Stimulated activated CD4-positive, alpha-beta T cell treated with anti-CD3 and anti-CD28 coated beads, Interleukin-1b, Interleukin-23, amount 100 ng/mL, for 48 hours (primary cell): ENCODE measurements at places on chromosomes 3 and 15.

DNA sequence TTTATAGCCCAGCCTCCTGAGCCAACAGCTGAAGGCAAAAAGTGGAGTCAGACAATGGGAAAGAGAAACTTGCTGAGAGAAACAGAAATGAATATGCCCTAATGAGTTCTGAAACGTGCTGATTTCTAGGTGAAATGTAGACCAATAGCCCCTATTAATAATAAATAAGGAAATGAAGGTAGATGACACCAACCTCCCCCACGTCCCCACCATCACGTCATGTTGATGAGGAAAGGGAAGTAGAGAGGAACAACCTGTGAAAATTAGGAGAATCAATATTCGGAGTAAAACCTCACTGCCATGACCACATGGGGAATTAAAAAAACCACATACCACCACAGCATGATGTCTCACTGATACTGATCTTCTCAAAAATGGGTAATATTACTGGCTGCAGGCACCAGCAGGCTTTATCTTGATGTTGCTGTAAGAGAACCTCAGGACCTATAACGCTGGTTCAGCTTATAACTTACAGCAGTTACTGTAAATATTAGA, 64.0 kb downstream of the KAT2B start:
- DNase-seq, result peak; percentile 29

DNA sequence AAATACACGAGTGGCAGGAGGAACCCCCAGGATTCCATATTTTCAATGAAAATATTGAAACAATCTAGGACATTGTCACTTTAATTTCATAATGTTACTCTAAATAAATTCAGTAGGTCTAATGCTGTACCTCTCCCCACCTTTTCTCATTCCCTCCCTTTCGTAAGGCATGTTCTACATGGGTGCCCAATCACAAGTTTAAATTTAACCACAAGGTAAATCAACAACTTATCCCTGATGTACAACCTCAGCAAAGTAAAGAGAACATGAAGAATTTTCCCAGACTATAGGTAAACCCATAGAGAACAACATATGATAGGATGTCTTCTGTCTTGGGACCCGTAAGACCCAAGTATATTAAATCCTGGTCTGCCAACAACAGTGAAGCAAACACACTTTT, 53.2 kb upstream of the MITF start:
- no peak for DNase-seq

DNA sequence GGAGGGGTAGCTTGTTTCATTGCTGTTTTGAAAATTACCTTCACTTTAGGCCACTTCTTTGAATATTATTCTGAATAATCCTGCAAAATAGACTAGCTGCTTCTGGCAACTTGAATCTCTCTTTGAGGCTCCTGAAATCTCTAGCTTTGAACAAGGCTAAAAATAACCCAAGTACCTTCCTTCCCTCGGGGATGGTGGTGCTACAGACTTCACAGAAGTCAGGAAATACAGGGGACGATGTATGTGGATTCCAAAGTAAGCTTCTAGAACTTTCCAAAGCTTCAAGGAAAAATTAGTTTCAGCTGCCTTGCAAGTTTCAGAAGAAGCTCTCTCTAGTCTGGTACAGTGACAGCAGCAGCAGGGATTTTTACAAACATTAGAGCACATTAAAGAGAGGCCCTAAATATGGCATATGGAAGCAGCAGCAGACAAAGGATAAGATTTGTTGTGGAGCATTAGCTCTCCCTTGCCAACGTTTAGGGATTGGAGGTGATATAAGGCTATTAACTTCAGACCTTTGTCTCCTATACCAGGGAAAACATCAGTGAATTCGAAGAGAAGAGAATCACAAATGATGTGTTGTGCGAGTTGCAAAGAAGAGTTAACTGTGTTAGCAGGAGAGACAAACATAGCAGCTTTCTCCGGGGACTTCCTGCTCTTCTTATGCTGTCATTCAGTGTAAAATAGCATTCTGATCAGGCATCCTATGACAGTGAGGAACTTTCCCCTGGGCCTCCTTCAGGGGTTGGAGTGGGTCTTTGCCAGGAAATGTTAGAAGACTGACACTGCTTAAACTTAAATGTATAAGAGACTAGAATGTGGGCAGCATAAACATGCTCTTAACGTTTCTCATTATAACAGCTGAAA, 783.0 kb upstream of the ARPP21 start:
- DNase-seq, result no peak

DNA sequence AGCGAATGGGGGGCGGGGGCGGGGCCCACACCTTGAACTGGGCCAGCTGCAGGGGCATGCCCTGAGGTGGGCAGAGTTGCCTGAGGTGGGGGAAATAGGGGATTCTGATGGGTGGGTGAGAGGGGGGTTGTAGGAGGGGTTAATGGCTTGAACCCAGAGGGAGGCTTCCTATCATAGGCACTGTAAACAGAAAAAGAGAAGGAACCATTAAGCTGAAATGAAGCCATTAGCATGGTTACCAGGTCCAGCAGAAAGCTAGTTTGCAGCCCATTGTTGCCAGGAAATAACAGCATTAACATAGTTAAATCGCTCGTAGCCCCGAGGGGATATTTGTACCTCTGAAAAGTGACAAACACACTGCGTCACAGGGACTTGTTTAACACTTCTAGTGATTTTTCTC, 29.0 kb downstream of the ETV5 start:
- no peak for DNase-seq

GRCh38 chr3:14562121-14562890, 22.2 kb upstream of the GRIP2 start:
- DNase-seq, result no peak

DNA sequence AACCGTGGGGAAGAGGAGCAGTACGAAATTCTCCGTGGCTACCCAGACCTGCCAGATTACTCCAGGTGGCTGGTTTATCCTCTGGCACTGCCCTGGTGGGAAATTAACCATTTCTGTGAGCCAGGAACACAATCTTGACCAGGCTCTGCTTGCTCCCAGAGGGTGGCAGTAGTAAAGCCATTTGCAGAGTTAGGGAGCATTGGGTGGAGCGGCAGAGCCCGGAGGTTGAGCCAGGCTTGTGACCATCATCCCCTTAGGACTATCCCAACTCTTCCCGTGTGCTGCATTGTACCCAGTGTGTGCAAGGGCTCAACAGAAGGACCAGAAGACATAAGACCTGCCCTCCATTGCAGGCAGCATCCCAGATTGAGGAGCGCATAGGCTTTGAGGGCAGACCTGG, 5.3 kb downstream of the KNG1 start:
- no peak for DNase-seq

- no peak for DNase-seq
Observed at GRCh38 chr3:138213398-138214085, 26.4 kb downstream of the ARMC8 start.

- DNase-seq, result no peak
Observed at GRCh38 chr3:66270701-66271100, 49.9 kb downstream of the SLC25A26 start.

- DNase-seq, result no peak
Observed at GRCh38 chr3:122964811-122965210, 62.8 kb downstream of the SEMA5B start.

- DNase-seq, result no peak
Observed at GRCh38 chr3:104436506-104436905, 930.2 kb upstream of the ALCAM start.

DNA sequence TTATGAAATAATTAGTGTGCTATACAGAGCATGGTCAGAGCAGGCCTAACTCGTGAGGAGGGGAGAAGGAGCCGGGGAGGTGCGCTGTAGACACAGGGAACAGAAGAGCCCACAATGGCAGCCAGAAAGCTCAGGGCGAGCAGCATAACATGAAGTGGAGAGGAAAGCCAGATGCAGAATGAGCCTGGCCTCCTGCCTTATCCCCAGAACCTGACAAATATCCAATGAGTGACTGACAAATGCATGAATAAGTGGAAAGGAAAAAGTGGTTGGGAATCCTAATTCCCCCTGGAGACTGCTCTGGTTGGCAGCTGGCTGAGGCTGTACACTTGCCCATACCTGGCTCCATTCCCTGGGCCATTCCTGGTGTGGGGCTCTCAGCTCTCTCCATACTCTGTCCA, 9.2 kb upstream of the MST1R start:
- DNase-seq, result no peak

DNA sequence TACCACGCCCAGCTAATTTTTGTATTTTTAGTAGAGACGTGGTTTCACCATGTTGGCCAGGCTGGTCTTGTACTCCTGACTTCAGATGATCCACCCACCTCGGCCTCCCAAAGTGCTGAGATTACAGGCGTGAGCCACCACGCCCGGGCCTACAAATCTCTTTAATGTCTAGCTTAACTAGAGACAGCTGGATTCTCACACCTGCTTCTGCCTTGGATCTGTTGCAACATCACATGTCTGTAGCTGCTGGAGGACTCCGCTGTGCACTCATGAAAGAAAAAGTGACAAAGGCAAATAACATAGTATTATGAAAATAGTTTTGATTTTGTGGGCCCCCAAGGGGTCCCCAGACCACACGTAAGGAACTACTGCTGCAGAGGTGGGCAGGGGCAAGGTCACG, 85.9 kb downstream of the NCEH1 start:
- no peak for DNase-seq

DNA sequence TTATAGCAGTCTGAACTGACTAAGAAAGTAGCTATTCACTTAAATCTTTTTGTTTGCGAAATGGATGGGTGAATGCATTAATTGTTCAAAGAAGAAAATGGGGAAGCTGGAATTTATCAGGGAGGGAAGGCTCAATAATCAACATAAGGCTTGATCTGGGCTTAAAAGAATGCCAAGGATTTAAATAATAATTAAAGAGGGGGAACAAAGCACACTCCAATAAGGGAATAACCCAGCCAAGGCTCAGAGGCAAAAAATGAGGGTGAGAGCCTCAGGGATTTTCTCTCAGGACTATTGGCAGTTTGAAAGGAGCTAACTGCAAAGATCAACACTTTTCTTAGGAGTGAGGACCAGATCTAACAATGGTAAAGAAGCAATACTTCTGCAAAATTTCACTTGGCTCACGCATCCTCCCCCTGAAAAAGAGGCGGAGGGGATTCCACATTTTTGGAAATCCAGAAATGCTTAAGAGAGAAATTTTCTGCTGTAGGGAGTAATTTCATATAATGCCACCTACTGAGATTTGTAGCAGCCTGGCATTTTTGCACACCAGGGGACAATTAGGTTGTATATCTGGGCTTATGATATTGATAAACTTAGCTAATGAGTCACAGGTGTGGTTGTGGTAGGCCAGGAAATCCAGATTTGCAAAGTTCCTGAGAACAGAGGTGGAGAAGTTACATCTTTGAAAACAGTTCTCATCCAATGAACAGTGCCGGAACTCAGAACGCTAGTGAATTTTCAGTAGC, 405.1 kb downstream of the TUSC7 start:
- no peak for DNase-seq

DNA sequence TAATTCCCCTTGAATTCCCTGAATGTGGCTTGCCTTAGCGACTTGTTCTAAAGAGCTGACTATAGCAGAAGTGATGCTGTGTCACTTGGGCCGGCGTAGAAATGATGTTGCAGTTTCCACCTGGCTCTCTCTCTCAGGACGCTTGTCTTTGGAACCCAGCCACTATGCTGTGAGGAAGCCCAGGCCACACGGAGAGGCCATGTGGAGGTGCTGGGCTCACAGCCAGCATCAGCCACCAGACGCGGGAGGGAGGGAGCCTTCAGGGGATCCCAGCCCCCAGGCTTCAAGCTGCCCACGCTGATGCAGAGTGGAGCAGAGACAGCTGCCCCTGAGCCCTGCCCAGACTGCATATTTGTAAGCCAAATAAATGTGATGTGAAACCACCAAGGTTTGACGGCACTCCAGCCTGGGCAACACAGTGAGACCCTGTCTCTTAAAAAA, 18.6 kb downstream of the RNU5B-1 start:
- DNase-seq, result no peak

DNA sequence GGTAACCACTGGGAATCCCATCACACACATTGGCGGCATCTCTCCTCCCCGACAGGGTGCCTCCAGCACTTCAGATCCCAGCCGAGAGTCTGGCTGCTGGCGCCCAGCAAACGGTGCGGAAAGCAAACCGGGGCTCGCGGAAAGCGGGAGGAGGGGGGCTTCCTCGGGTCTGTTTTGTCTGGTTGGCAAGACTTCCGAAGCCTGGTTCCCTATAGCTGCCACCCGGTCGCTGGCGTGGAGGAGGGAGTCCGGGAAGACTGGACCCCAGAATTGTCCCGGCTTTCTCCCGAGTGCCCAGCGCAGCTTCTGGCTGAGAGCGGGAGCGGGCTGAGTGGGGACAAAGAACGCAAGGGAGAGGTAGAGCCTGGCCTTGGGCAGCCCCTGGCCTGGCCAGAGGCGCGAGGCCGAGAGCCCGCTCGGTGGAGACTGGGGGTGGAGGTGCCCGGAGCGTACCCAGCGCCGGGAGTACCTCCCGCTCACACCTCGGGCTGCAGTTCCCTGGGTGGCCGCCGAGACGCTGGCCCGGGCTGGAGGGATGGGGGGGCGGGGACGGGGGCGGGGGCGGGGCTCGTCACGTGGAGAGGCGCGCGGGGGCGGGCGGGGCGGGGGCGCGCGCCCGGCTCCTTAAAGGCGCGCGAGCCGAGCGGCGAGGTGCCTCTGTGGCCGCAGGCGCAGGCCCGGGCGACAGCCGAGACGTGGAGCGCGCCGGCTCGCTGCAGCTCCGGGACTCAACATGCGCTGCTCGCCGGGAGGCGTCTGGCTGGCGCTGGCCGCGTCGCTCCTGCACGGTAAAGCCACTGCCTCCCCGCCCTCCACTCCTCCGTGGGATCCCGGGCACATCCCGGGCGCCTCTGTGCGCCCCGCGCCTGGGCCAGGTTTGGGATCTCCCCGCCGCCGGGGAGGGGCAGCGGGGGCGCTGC, at the start of gene CHRNA7:
CHRNA7 (plus strand) TSS at position 654 of the 920 bp plus-strand sequence; CDS start at position 734, 80 bp downstream.
- DNase-seq, result peak; percentile 30

DNA sequence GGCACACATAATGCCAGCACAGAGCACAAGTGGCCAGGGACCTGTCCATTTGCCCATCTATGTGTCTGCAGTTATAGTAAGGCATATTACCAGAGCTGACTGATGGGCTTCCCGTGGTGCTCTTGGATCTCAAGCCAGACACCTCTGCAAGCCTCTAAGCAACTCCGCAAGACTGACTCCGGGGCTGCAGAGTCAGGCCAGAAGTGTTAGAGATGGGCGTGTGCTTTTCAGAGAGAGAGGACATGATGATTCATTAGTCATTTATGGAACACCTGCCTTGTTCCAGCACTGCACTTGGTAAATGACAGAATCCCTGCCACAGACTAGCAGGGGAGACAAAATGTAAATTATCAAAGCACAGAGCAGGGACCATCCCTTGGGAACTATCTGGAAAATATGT, 559.0 kb downstream of the PDCD6IP start:
- DNase-seq, result no peak
